ENCODE measurements at places on chromosomes 4 and X. TPM values are rescaled to one million over a fixed set of nuclear protein-coding genes. Genes with fewer than 3 reads are reported as not detected.

Gene KCND1
- 2.5 TPM for total RNA-seq

Gene SOD3
- not detected for total RNA-seq

Gene VCX3A
- not detected for total RNA-seq

Gene CRMP1
- not detected for total RNA-seq

Gene RADX
- total RNA-seq = 11.8 TPM

Gene GAGE12D
- not detected for total RNA-seq

Gene KLB
- total RNA-seq = not detected

Gene DCHS2
- not detected for total RNA-seq

Gene GAGE12E
- total RNA-seq = not detected

Gene RBM3
- 197 TPM for total RNA-seq

Gene KDR
- total RNA-seq = not detected

Gene TRAM1L1
- not detected for total RNA-seq

Gene MAPK10
- total RNA-seq = not detected

Gene REELD1
- not detected for total RNA-seq

Gene RS1
- not detected for total RNA-seq

Gene PRR32
- total RNA-seq = not detected

Gene ZNF711
- 0.33 TPM for total RNA-seq

Gene CLDN34
- not detected for total RNA-seq

Gene DRD5
- total RNA-seq = not detected

Gene DAPP1
- total RNA-seq = 23.6 TPM

Gene ADH7
- not detected for total RNA-seq

Gene IBSP
- not detected for total RNA-seq

Measured in activated CD4-positive, alpha-beta memory T cell treated with anti-CD3 and anti-CD28 coated beads for 36 hours (primary cell).